ENCODE measurements at places on chromosomes 4 and X.

GRCh38 chr4:16238327-16238726 lies 12.1 kb upstream of the TAPT1 start:
- no peak for DNase-seq

DNA sequence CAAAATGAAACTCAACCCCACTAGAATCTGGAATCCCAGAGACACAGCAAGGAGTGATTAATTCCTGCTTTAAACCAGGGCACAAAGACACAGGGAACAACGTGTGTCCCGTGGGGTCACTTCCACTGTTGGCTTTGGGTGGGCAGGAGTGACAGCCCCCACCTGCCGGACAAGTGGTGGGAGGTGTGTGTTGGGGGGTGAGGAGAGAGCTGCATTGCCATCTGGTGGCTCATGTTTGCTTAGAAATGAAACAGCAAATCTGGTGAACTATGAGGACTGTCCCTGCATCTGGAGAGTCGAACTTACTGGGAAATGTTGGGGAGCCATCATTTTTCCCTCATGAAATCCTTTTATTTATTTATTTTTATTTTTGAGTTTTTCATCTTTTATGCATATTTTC lies 75.9 kb upstream of the AFAP1 start:
- no peak for DNase-seq

DNA sequence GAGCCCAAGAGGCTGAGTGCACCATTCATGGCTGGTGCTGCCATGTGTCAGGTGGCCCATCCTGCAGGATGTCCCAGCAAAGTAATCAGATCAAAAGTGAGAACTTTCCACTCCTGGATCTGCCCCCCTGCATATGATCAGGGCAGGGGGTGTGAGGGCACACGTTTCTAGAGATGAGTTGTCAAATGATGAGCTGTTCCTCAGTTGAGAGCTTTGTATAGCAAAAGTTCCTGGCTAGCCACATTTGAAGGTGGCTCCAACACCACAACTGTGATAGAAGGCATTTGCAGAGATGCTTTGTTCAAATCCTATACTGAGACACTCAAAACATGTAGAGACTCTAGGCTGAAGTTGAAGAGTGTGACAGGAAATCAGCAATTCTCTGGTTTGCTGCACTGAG lies 501.8 kb downstream of the BCOR start:
- DNase-seq: no peak

DNA sequence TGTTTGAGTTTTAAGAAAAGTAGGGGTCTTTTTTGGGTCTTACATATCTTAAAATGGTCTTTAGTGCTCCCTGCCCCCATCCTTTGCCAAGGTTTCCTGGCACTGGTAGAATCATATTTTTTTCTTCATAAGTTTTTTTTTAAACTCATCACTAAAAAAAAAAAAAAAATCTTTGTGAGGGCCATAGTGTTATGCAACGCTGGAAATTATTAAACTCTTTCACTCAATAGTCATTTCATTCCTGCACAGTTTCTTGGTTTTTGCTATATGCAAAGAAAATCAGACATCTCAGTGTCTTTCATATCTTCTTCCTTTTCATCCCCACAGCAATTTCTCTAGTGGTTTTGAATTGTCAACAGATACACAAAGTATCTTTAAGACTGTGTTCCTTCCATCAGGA lies 95.6 kb downstream of the TMA16 start:
- DNase-seq: no peak

DNA sequence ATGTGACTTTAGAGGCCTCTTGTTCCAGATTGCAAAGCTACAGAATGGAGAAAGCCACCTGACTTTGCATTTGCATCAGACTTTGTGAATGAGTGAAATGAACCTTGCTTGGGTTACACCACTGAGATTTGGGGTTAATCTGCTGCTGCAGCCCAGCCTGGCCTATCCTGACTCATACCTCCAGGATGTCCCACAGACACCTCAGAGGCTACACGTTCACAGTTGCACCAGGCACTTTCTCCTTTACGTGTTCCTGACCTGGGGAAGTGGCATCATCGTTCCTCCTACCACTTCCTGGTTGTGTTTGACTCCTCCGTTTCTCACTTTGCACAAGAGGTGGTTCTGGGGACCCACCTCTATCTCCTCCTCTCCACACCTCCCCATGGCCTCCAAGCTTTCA lies 9.2 kb upstream of the SORCS2 start:
- no peak for DNase-seq

- DNase-seq: no peak
These were observed 120.6 kb upstream of the PAQR3 start for GRCh38 chr4:79059631-79060399.

GRCh38 chr4:6601661-6602250 lies 26.8 kb downstream of the MAN2B2 start:
- DNase-seq: no peak

GRCh38 chrX:153974003-153974725 lies 1.6 kb downstream of the TMEM187 start:
- no peak for DNase-seq

- DNase-seq: no peak
These were observed 696 bp downstream of the SCRG1 start for GRCh38 chr4:173398220-173398619.

DNA sequence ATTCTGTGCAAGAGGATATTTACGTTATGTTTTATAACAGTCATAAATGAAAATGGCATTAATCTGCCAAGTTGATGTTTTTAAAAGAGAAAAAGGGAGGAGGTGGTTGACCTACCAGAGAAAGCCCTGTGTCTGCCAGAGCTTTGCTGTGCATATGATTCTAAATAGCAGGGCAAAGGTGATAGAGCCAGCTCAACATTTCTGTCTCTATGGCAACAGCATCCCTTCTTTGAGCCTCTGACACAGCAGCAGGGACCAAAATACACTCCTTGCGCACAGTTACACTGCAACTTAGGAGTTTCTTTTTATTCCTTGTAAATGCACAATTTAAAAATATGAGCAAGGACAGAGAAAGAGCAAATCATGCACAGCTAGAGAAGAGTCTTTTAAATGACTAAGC lies 133.3 kb upstream of the RAI2 start:
- no peak for DNase-seq

- DNase-seq: no peak
These were observed 111.0 kb downstream of the MID1 start for GRCh38 chrX:10509397-10509796.

GRCh38 chr4:105025263-105026017 lies 121.2 kb upstream of the TET2 start:
- no peak for DNase-seq

DNA sequence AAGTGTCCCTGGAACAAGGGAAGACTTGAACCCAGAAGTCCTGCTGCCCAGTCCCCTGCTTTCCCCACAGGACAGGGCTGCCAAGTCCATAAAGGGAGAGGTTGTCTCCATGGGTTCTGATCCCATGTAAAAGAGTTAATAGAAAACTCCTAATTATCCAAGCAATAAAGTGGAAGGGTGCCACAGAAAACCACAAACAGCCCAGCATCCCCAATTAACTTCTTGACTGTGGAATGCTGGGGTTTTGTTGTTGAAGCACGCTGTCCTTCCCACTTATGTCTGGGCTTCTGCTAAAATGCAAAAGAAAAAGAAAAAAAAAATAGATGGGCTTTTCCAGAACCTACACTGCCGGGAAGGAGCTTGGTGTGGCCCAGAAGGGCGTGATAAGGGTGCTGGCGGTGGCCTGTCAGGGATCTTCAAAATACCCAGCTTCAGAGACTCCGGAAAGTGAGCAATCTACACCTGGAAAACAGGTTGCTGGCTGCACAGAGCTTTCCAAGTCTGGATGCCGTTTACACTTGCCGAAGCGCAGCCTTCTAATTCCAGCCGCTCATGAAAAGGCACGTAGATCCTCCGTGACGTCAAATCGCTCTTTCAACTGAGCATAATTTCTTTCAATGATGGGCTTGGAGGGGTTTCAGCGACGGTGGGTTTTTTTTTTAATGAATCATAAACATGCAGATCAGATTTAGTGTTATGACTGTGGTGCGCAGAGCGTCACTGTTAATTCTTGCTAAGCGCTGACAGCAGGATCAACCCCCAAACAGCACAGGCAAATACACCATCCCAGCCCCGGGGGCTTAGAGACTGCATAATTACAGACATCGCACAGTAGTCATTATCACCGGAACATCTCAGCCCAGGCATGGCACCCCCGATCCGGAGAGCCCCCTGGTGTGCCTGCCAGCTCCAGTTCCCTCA lies 197.6 kb downstream of the BCOR start:
- no peak for DNase-seq

DNA sequence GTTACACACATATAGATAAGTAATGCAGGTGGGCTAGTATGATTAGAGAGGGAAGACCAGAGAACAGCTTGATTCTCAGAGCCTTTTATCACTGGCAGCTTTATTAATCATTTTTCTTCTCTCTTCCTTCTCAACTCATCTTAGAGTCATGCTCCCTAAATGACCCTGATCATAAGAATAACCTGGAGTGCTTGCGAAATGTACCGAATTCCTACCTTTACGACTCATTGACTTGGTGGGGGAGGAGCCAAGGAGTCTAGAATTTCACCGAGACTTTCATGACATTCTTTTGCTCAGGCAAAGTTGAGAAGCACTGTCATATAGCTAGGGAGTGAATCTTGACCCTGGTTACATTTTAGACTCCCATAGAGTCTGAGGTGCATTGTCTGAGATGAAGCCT lies 298.9 kb upstream of the PUDP start:
- DNase-seq: no peak

DNA sequence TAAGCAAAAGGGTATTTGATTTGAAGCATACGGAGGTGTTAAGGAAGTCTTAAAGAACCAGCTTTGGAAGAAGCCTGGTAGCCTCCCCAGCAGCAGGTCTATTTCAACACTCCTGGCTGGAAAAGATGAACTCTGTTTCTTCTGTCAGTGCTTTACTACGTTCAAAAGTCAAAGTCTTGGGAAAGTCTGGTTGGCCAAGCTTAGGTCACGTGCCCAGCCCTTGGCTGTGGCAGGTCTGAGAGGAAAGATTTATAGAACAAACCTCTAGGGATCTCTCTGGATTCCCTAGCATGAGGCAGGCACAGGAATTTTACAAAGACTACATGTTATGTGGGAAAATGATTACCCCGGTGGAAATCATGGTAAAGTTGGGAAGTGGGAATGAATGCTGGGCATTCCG lies 8.6 kb upstream of the ARHGAP10 start:
- DNase-seq: no peak

DNA sequence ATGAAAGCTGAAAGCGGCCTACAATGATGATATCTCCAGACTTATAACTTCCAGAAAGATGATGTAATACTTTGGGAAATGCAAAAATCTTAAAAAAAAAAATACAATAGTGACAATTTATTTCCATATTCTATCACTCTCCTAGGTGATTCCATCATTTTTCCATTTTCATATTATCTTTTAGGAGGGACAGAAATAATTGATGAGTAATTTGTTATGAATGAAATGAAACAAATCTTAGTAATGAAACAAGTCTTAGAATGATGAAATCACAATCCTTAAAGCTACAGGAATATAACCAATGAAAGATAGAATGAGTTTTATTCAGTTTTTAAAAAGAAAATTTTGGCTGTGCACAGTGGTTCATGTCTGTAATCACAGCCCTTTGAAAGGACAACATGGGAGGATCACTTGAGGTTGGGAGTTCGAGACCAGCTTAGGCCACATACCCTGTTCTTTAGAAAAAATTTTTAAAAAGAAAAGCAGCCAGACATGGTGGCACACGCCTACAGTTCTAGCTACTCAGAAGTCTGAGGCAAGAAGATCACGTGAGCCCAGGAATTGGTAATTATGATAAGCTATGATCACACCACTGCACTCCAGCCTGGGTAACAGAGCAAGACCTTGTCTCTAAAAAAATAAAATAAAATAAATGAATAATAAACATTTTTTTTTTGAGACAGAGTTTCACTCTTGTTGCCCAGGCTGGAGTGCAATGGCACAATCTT lies 21.7 kb downstream of the CLOCK start:
- no peak for DNase-seq

DNA sequence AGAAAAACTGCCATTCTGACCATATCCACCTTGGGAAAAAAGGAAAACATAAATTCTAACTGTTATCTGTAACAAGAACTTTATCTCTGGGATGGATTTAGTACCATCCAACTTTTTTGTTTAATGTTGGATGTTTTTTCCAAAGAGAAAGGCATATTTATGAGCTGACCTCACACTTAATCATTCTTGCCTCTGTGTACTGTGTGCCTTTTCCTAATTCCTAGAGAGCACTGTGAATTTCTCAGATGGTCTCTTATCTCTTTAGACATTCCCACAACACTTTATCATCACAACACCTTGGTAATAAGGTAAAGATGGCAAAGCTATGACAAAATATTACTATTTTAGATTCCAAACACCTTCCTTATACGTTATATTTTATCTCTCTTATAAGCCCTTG lies 126.2 kb downstream of the COL4A6 start:
- no peak for DNase-seq

DNA sequence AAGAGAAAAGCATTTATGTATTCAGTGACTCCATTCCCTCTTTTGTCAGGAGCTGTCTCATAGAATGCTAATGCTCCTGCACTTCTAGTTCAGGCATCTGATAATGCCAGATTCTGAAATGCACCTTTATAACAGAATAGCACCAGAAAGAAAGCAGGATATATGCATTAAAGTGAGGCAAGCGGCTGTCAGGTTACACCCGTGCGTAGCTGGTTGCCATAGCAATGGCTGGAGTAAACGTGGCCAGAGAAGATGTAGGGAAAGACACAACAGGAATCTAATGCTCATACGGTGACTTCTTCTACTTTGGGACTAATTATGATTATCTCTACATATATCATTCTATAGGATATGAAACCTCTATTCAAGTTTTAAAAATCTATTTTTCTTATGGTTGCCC lies 5.9 kb downstream of the EMCN start:
- no peak for DNase-seq

DNA sequence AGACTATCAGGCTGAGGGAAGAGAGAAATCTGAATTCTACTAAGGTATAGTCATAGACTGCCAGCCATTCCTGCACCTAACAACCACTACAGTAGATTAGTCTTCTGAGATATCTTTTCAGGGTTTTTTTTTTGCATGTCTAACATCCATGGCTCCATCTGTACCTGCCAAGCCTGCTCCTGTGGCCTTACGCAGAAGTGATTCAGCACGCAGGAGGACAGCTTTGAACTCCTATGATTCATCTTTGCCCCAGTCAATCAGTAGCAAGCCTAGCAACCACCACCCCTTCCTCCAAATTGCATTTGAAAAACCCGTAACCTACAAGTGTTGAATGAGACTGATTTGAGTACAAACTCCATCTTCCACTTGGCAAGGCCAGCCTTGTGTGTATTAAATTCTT lies 520.7 kb upstream of the HS3ST1 start:
- DNase-seq: no peak

DNA sequence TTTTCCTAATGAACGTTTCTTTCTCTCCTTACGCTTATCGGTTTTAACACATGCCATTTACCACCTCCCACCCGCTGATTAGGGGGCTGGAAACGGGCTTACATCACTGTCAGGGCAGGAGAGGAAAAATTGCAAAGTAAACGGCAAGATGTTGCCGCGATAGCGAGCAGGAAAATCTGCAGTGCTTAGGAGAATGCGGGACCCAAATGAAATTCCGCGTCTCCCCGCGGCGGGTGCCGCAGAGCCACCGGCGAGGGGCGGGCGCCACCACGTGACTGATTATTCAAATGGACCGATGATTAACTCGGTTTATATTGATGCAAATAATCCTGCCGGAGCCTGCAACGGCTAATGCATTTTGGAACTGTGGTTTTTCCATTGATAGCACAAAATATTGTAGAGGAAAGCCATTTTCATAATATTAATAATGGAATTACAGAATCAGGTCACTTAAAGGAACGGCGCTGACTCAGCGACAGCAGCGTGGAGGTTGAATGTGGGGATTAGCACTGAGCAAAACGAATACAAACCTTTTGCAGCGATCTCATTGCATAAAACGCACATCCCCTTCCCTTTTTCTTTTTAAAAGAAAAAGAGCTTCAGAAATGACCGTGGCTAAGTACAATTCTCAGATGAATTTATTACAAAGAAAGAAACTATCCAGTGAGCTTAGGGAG lies 224.2 kb downstream of the STIM2 start:
- no peak for DNase-seq

Measured in GM12892 (cell line).